ENCODE measurements at places on chromosomes 7 and 10.

- DNase-seq, result no peak
Measured at GRCh38 chr7:3436746-3437145, 135.7 kb downstream of the SDK1 start.

- DNase-seq, result no peak
Measured at GRCh38 chr7:45574416-45574668, 174 bp downstream of the ADCY1 start.

DNA sequence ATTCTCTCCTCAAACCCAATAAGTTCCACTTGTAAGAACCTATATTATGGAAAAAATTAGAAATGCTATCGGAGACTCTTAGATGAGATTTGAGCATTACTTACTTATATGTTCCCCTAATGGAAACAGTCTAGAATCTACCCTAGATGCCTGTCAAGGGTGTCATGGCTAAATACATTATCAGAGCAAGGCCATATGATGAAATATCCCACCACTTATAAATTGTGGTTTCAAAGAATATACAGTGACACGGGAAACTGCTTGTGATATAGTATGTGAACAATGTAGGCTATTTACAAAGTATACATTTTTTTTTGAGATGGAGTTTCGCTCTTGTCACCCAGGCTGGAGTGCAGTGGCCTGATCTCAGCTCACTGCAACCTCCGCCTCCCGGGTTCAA, 46.3 kb upstream of the CTBP2 start:
- no peak for DNase-seq

DNA sequence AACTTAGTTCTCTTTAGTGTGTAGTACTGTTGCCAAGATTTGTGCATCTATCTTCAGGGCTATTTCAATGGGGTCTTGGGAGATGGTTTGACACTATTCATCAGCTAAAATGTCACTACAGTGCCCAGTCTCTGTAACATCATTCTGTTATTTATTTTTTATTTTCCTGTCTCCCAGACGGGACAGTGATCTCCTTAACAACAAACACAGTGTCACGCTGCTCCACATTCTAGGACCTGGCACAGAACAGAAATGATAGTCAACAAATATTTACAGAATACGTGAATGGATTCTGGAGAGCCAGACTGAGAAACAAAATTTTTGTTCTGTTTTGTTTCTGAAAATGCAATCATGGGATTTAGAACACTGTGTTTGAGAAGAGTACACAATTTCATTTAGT, 937.7 kb upstream of the LRRN3 start:
- no peak for DNase-seq

GRCh38 chr7:91446819-91447218, 182.6 kb downstream of the FZD1 start:
- DNase-seq, result peak; percentile 29

DNA sequence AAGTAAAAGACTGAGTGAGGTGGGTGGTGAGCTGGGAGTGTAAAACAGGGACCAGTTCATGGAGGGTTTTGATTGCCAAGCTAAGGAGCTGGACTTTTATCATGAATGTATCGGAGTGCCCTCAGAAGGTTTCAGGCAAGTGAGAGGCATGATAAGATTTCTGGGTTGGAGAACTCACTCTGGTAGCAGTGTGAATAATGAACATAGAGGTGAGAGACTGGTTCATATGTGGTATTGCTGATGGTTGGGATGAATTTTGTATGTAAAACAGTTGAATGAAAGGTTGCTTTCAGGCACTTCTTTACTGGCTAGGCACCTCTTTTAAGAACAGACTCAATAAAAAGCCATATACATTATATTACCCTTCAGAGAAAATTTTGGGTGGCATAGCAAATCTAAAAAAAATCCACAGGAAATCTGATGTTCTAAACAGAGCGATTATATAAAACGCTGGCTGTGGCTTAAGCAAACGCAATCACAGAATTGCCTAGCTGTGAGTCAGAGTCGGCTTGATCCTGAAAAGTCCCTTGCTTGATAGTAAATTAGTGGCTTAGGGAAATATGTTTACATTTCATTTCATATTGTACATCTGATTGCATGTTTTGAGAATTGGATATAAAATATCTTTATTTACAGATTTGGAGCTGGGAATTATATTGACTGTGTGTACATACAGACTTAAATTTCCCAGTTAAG, 92.9 kb upstream of the HDAC9 start:
- DNase-seq, result peak; percentile 91

- no peak for DNase-seq
Measured at GRCh38 chr7:118169146-118169545, 14.8 kb upstream of the LSM8 start.

DNA sequence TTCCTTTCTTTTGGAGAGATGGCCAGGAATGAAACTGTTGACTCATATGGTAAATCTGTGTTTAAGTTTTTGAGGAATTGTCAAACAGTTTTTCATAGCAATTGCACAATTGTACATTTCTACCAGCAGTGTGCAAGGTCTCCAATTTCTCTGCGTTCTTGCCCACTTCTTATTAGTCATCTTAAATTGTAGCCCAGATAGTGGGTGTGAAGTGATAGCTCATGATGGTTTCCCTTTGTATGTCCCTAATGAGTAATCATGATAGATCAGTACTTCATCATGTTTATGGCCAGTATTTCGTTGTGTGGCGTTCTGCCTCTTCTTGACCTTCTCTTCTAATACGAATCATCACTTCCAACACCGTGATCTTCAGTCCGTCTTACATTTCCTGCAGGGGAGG, 136.3 kb downstream of the DOCK1 start:
- peak; percentile 31 for DNase-seq

GRCh38 chr7:46352004-46352954, 431.2 kb upstream of the IGFBP3 start:
- no peak for DNase-seq

- no peak for DNase-seq
Measured at GRCh38 chr7:30684351-30684750, 2.1 kb upstream of the CRHR2 start.

GRCh38 chr10:33817605-33818004, 483.1 kb upstream of the NRP1 start:
- DNase-seq, result no peak

DNA sequence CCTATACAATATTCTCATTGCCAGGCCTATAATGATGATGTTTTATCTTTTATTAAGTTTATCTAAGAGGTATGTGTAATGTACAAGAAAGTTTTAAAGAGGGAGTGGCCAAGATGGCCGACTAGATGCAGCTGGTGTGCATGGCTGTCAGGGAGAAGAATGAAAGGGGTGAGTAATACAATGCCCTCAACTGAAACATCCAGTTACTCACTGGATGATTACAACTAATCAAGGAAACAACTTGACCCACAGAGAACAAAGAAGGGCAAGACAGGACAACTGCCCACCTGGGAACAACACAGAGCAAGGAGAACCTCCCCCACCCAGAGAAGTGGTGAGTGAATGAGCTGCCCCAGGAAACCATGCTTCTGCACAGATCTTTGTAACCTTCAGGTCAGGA, 880.0 kb upstream of the LRRTM3 start:
- no peak for DNase-seq

DNA sequence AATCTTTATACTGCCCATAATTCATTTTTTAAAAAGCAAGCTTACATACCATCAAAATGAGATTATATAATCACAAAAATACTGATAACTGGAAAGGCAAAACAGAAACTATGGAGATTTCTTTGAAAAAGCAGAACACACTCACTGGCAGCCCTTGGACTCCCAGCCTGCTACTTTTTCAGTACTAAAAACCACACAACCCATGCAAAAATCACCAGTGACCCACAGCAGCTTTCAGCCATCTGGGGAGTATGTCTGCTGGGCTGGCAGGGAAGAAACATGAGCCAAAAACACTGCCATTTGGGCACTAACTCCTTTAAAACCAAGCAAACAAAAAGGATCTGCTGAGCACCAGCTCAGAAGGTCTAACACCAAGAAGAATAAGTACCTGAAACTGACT, 80.0 kb upstream of the DDC start:
- no peak for DNase-seq

GRCh38 chr7:149883452-149883861, 9.7 kb downstream of the ATP6V0E2 start:
- peak; percentile 53 for DNase-seq

DNA sequence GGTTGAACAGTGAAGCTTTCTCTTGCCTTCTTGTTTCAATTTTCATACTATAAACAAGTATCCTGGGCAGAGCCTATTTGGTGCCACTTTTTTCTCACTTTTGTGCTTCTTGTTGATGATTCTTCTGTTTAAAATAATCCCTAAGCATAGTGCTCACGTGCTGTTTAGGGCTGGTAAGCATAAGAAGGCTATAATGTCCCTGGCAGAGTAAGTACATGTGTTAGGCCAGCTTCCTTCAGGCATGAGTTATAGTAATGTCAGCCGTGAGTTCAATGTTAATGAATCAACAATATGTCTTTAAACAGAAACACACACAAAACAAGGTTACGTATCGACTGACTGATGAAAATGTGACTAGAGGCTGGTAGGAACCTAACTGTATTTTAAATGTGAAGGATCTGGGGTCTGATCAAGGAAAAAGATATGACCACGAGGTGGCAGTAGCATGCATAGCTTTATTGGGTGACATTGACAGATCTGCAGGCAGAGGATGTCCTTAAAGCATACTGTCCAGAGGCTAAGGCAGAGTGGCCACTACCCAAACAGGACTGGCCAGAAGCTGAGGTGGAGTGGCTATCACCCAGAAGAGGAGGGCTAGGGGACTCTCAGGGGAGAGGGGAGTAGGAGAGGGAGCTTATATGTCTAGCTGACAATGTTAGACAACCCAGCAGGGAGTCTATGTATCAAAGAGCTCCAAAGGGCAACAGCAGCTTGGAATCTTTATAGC, 113.7 kb downstream of the BRAF start:
- peak; percentile 37 for DNase-seq

DNA sequence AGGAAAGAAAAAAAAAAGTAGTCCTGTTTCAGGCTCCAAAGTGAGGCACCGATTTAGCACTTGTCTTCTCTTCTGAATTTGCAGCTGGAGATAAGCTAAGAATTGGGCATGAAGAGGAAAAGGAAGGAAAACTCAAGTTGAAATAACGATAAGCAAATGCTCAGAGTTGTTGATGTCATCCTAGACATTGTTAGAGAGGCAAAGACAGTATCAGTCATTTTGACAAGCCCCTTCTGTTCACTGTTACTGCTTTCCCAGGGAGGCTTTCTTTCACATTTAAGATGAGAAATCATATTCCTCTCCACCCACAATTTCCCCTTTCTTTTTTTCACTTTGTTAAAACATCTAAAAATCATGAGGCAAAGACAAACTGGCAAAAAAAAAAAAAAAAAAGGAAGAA, 41.8 kb downstream of the SORCS1 start:
- DNase-seq, result no peak

DNA sequence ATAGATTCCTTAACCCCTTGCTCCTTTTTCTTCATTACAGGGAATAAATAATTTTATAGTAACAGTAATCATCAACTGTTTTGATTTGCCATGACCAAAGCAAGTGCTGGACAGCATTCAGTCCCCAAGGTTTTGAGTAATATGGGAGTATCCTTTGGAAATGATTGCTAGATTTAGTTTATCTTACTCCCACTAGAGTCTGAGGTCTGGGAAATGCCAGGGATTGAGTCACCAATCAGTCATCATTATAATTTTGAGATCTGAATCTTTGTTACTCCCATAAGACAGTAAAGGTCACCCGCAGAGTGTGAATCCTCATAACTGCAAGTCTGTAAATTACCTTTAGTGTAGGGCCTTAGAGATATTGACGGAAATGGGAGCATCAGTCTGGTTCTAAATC, 133.7 kb upstream of the SEMA3E start:
- no peak for DNase-seq

GRCh38 chr10:74474022-74474713, 323.1 kb downstream of the ADK start:
- DNase-seq, result no peak

- no peak for DNase-seq
Measured at GRCh38 chr7:94350734-94351133, 44.0 kb upstream of the COL1A2 start.

GRCh38 chr10:32317795-32318357, 29.1 kb downstream of the EPC1 start:
- DNase-seq, result no peak

All from inflammatory macrophage treated with lipopolysaccharide for 1 hour (primary cell).